ENCODE measurements at places on chromosomes 7 and 10. TPM values are rescaled to one million over a fixed set of nuclear protein-coding genes. Genes with fewer than 3 reads are reported as not detected.
A peak's percentile ranks its signal among the peaks of the same experiment; 100 is the strongest.

The FZD1 gene
- total RNA-seq: 3.1 TPM

The NCAPG2 gene
- 27.5 TPM for total RNA-seq

DNA sequence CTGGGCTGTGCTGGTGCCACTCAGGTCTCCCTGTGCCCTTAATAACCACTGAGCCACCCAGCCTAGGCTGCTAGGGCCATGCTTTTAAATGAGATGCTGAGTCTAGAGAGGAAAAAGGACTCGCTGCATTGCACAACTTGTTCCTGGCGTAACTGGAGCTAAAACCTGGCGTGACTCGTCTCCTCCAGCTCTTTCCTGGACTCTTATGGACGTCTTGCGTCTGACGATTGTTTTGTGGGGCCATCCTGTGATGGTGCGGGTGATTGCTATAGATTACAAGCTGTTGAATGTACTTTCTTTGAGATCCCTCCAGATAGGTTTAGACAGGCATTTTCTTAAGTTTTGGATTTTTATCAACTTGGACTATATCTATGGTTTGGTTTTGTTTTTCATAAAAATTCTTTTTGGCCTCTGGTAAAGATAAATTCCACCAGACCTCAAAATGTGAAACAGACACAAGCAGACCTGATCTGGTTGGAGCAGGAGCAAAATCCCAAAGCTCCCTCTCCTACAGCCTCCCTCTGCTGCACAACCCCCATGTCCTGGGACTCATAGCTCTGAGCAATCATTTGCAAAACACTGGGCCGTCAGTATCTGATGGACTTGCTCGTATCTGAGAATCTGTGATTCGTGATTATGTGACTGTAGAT, 230.3 kb downstream of the ARHGAP12 start:
- DNase-seq: no peak

GRCh38 chr7:42359946-42360345, 122.9 kb upstream of the GLI3 start:
- DNase-seq: no peak

- no peak for DNase-seq
These were observed 44.4 kb upstream of the AMPH start for GRCh38 chr7:38675494-38676106.

DNA sequence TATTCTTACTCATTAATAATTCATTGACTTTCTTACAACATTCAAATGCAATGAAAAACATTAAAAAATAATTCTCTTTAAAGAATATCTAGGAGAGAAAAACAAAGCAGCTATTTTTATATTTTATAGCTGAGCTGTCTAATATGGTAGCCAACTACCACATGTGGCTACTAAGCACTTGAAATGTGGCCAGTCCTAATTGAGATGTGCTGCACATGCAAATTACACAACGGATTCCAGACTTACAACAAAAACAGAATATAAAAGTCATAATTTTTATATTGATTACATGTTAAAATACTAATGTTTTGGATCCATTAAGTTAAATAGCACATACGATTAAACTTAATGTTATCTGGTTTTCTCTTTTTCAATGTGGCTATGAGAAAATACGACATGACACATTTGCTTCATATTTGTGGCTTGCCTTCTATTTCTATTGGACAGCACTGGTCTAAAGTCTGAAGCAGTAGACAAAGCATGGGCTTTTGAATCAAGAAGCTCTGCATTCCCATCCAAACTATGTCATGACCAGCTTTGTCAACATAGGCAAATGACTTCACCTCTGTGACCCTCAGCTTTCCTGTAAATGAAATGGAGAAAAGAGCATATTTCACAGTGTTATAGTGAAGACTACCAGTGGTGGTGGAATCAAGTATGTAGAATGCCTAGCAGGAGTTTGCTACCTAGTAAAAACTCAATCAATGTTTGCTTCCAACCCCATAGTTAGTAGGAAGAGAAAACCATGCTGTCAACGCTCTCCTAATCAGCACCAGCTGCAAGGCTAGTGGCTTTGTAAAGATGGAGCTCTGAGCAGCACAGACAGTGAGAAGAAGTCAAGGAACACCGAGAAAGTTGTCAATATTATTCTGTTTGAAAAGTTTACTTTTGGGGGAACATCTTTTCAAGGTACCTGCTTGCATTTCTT, 37.1 kb upstream of the GDF10 start:
- DNase-seq: no peak

- no peak for DNase-seq
These were observed 385.6 kb downstream of the DNAJB6 start for GRCh38 chr7:157722137-157723060.

DNA sequence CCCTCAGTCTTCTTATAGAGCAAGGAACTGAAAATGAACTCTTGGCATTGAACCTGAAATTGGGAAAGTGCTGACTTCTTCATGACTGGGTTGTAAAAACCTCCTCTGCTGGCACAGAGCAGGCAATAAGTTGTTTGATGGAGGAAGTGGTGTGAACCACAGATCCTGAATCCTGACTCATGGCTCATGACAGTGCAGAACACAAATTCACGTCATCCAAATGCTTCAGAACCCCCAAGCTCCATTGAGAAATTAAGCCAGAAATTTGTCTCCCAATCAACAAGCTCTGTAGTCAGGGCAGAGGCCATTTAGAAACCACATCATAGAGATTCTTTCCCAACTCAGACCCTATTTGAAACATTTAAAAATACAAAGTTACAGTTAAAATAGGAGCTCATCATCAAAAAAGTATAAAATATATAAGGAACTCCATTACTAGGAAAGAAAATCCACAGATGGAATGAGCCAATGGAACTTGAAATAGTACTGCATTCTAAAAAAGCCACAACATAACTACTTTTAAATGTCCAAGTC, 10.3 kb upstream of the STK17A start:
- peak; percentile 98 for DNase-seq
